ENCODE measurements at places on chromosomes 5 and 9. TPM values are rescaled to one million over a fixed set of nuclear protein-coding genes. Genes with fewer than 3 reads are reported as not detected.

Gene ALDH1B1
- 9.3 TPM for total RNA-seq

GRCh38 chr5:180494060-180494509 lies at the start of gene CNOT6:
TSS of gene CNOT6 (plus strand) at chr5:180494379. CDS start at chr5:180529277, 34,898 bp downstream.
- DNase-seq, result peak; percentile 93

DNA sequence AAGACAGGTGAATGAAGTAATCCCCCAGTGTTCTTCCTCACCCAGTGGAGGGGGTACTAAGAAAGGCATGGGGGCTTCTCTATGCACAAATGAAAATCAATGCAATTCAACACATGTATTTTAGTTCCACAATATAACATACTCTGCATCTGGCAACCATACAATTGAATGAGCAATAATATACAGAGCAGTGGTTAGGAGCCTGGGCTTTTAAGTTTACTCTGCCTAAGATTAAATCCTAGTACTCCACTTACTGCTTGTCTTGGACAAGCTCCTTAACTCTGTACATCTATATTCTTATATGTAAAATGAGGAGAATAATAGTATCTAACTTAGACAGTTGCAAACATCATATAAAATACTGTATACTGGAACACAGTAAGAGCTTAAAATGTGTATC lies 195.4 kb upstream of the TRIM32 start:
- peak; percentile 35 for DNase-seq

DNA sequence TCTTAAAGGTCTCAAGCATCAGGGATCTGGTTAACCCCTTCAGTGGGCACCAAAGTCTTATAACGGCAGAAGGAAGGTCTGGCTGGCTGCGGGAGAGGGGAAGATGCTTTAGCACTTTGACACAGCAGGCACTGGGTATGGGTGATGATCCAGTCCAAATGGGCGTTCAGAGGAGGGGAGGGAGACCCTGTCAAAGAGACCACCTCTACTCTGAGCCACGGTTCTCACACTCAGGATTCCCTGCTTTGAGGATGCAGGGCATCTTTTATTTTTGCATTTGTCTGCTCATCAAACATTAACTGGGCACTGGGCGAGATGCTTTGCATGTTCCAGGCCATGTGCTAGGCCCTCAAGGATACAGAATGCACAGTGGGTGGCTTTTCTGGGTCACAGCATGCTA lies 204.0 kb downstream of the DAB2IP start:
- no peak for DNase-seq

- DNase-seq, result no peak
Observed at GRCh38 chr5:95439801-95440493, 48.8 kb downstream of the FAM81B start.

GRCh38 chr9:11915699-11916098 lies 777.5 kb upstream of the TYRP1 start:
- DNase-seq, result no peak

DNA sequence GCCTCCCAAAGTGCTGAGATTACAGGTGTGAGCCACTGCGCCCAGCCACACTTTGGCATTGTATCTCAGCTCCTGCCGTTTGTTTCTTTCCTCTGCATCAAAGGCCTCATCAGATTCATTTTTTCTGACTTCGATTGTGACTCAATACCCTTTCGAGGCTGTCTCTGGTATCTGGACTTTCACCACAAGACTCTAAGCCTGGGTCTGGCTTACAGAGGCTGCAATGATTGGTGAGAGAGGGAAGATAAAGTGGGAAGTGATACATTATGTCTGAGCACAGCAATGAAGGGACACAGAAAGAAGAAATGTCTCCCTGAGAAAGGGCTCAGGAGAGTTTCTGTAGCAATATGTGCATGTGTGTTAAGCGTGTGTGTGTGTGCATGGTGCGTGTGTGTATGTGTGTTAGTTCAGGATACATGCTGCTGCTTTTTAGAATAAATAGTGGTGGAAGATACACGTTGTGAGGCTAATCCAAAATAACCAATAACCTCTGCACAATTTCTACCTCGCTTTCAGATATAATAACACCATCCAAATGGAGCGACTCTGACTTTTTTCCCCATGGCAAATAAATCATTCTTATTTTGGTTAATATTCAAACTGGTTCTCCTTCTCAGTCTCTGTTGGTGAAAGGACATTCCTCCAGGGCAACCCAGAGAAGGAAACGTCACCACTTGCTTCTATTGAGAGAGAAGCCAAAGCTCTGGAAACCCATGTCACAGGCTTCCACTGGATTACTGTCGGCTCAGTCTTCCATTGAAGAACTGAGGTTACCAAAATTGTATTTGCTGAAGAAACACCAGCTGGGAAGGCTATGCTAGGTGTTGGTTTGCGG lies 8.1 kb upstream of the DAB2 start:
- DNase-seq, result no peak

DNA sequence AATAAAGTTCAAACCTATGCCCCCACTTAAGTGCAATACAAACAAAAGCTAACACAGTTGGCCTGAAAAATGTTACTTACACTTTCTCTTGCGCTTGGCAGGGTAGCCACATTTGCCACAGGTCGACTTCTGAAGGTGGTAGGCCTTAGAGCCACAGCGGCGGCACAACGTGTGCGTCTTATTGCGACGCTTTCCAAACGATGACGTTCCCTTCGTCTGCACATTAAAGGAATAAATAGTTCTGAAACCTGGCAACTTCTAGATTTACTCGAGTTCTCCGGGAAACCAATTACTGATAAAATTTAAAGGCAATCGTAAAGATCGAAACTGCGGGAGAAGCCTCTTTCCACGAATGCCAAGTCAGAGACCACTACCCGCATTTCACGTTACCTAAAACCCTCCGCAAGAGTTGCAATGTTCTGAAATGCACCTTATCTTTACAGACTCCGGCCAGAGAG lies 602 bp downstream of the RPL37 start:
- DNase-seq, result peak; percentile 60
